ENCODE measurements at places on chromosomes 5 and 9. TPM values are rescaled to one million over a fixed set of nuclear protein-coding genes. Genes with fewer than 3 reads are reported as not detected.

Gene RFESD
- total RNA-seq, result not detected

DNA sequence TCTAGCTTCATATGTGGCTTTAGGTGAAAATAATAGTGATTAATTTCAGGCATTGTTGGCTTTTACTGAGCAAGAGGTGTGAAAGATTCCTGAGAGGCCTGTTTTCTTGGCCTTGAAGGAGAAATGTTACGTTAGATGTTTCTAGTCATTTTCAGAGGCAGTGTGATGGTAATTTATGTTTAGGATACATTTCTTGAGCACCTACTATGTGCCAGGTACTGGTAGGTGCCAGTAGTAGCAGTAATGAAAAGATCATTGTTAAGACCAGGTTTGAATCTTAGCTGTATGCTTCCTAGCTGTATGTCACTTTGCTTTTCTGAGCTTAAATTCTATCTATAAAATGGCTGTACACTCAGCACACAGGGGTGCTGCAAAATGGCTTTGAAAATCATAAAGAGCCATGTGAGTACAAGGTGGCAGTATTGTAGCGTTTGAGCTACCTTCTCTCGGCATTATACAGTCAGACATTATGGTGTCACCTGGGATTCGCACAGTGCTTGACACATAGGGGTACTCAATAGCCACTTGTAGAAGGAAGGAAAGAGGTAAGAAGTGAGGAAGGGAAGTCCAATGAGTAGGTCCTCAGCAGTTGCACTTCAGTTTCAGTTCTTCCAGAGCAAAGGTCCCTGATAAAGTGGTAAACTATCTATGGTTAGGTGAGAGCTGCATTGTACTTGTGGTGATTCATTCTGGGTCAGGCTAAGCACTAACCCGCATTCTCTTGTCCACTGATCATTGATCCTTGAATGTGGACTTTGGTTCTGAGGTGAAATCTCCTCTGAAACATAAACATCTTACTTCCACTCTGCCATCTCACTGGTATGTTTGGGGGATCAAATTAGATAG is 166.5 kb upstream of the NR3C1 start:
- DNase-seq, result no peak

GRCh38 chr9:113356686-113357292 is 7.4 kb downstream of the BSPRY start:
- no peak for DNase-seq

- DNase-seq, result no peak
These were observed 138.2 kb upstream of the MINAR2 start for GRCh38 chr5:129609710-129610109.

DNA sequence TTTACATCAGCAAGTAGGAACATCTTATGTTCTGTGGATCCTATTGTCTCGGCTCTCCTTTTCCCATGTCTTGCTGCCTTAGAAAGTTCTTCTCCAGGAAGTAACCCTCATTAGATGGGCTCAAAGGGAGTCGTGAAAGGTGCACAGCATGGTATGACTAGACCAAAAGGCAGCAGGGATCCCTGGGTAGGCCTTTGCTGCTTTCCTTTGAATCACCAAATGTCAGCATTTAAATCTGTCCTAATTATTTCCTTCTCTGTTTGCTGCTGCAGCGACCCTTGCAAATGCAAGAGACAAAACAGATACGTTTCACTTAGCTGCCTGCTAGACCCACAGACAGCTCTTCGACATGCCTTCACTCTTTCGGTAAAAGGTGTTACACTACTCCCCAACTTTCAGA is 218.4 kb downstream of the ACTL7B start:
- DNase-seq, result no peak

All from uterus (tissue), 4 donors.